ENCODE measurements at places on chromosomes 13 and 19. TPM values are rescaled to one million over a fixed set of nuclear protein-coding genes. Genes with fewer than 3 reads are reported as not detected.

Gene CAPN12
- total RNA-seq, result 8.0 TPM

Gene PEAK3
- not detected for total RNA-seq

Gene PPM1N
- total RNA-seq, result 15.2 TPM

Gene CGB3
- total RNA-seq, result not detected

Gene DLL3
- 15.6 TPM for total RNA-seq

Gene ZNF428
- total RNA-seq, result 21.6 TPM

Gene UPK1A
- total RNA-seq, result not detected

DNA sequence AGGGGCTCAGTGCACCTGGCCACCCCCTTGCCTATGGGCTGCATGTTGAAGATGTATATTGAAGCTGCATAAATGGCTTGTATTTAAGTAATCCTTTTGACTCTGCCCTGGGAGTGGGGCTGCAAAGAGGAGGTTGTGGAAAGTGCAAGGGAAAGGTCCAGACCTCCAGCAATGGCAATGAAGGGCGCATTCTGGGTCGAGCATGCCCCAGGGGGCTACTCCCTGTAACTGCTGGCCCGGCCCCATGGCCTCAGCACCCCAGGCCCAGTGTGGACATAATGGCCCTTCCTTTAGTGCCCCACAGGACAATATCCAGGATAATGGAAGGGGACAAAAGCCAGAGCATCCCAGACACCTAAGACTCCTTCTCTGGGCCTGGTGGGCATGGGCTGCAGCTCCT, 43.1 kb upstream of the CHST8 start:
- DNase-seq, result no peak

GRCh38 chr13:100108913-100109507, 20.1 kb downstream of the PCCA start:
- no peak for DNase-seq

- no peak for DNase-seq
These were observed 52.2 kb downstream of the WDFY2 start for GRCh38 chr13:51636349-51636890.

GRCh38 chr19:3665681-3666544, 34.4 kb downstream of the PIP5K1C start:
- DNase-seq, result peak; percentile 61

DNA sequence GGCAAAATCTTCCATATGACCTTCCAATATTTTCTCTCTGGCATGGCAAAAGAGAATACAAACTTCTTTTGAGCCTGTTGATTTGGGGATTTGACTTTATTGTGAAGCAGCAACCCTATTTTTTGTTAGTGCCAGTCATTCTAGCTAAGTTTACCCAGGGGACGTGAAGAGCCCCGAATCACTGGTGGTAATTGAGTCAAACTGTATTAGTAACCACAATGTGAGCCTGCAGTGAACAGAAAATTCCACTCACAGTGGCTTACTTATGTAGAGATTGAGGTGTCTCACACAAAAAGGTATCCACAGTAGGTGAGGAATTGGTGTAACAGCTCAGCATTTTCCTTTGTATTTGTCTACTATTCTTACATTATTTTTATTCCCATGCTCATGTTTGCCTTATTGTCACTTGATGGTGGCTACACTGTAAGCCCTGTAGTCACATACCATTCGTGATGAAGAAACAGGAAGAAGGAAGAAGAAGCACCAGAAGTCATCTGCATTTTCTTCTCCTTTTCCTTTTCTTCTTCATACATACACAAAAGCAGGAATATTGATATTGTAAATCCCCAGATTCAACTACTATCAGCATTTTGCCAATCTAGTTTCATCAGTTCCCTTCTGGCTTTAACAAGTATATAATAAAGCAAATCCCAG, 33.3 kb upstream of the MYCBP2 start:
- no peak for DNase-seq

DNA sequence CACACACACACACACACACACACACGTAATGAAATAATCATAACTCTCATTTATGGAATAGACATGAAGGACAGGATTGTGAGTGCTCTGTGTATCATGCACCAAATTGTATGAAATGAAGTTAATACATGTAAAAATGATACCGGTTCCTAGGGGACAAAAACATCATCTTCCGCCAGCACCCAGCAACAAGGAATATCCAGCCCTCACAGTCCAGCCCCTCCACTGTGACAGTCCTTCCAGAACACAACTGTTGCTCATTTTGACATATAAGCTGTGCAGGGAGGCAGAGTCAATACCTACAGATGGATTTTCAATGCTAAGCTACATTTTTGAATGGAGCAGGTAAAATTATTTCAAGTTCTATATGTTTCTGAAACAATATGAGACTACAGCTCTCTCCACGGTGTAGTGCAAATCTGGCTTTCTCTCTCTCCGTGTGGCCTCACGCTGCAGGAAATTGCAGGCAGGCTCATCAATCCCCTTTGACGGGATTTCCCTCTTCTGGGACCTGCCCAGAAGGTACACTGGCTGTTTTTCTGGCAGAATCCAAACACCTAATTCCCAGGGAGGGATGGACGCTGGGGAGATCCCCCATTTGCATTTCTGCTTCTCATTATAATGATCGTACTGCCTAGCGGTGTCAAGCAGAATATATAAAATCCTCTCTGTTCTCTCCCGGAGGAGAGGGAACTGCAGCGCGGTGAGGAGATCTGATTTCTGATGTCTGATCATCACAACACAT, 494.0 kb downstream of the LIG4 start:
- DNase-seq, result no peak

GRCh38 chr13:45370922-45371406, 30.0 kb upstream of the TPT1 start:
- DNase-seq, result peak; percentile 93

- DNase-seq, result peak; percentile 34
These were observed 10.3 kb upstream of the MEDAG start for GRCh38 chr13:30895773-30896172.

DNA sequence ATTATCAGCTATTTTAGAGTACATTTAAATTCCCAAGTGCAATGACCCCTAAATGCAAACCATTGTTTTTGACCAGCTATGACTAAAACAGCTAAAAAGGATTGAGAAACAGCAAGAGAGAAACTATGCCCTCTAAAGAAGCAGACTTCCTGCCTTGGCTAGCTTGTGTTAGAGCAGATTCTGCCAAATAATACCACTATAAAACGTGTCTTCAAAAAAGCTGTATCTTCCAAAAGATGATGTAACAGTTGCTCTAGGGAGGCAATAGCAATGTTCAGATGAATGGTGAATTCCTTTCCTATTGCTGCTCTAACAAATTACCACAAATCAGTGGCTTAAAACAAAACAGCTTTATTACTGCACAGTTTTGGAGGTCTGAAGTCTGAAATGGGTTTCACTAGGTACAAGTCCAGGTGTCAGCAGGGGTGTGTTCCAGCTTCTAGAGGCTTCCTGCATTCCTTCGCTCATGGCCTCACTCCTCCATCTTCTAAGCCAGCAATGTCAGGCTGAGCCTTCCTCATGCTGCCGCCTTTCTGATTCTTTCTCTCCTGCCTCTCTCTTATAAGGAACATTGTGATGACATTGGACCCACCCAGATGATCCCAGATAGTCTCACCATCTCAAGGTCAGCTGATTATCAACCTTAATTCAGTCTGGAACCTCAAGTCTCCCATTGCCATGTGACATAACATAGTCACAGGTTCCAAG, 84.5 kb downstream of the LRRC63 start:
- DNase-seq, result no peak

- DNase-seq, result peak; percentile 95
These were observed 16.0 kb upstream of the SEMA6B start for GRCh38 chr19:4575267-4576015.

DNA sequence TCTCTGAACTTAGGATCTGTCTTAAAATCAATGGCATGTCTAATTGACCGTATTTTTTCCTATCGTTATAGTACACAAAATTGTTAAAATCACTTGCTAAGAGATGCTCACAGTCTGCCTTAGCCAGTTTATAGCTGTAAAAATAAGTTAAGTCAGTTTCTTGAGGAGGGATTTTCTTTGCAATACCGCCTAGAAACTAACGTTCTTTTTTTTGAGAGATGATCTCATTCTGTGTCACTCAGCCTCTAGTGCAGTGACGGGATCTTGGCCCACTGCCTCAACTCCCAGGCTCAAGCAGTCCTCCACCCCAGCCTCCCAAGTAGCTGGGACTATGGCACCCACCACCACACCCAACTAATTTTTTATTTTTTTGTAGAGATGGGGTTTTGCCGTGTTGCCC, 4.4 kb downstream of the CKAP2 start:
- DNase-seq, result no peak

GRCh38 chr13:42129033-42129432, 80.6 kb downstream of the DGKH start:
- DNase-seq, result peak; percentile 11

GRCh38 chr13:97021241-97021640, 27.0 kb upstream of the OXGR1 start:
- no peak for DNase-seq

DNA sequence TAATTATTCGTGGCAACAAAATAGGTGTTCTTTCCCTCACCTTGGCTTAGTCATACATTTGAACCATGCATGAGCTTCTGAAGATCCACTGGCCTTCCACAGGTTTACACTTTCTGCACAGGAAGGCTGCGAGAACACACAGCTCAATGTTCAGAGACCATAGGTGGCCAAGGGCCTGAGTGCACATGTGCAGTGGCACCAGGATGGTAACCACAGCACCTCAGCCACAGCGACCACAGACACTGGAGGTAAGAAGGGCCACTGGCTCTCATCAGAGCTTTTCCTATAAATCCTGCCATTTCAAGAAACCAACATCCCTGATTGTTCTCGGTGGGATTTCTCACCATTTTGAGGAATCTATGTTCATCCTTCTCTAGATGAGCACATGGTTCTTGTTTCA, 1.6 kb downstream of the DCLK1 start:
- no peak for DNase-seq

GRCh38 chr13:93689333-93689732, 462.7 kb downstream of the GPC6 start:
- DNase-seq, result no peak

DNA sequence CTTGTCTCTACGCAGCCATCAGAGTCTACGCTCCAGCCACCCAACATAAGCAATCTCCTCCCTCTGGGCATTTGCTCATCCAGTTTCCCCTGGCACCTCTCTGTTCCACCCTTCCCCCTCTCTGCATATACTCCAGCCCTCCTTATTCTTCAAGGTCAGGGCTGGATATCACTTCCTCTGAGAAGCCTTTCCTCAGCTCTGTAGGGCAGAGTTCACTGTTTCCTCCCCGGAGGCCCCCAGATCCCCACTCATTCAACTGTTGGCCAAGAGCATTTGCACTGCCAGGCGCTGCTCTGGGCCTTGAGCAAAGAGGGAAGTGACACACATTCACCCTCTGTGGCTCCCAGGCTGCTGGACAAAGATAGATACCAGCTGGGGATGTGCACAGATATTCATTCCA, 3.3 kb downstream of the FCGRT start:
- no peak for DNase-seq

- no peak for DNase-seq
These were observed 32.6 kb downstream of the KBTBD6 start for GRCh38 chr13:41099986-41100385.

DNA sequence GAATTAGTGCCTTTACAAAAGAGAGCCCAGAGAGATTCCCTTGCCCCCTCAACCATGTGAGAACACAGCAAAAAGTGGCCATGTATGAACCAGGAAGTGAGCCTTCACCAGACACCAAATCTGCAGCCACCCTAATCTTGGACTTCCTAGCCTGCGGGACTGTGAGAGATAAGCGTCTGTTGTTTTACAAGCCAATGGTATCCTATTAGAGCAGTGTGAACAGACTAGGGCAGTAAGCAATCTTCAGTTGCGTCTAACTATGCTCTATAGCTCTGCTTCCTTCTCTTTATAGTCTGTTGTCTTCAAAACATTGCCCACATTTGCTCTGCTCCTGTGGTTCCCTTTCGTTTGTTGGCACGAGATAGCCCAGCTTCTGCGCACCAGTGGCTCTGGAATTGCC, 109.5 kb upstream of the FNDC3A start:
- no peak for DNase-seq

DNA sequence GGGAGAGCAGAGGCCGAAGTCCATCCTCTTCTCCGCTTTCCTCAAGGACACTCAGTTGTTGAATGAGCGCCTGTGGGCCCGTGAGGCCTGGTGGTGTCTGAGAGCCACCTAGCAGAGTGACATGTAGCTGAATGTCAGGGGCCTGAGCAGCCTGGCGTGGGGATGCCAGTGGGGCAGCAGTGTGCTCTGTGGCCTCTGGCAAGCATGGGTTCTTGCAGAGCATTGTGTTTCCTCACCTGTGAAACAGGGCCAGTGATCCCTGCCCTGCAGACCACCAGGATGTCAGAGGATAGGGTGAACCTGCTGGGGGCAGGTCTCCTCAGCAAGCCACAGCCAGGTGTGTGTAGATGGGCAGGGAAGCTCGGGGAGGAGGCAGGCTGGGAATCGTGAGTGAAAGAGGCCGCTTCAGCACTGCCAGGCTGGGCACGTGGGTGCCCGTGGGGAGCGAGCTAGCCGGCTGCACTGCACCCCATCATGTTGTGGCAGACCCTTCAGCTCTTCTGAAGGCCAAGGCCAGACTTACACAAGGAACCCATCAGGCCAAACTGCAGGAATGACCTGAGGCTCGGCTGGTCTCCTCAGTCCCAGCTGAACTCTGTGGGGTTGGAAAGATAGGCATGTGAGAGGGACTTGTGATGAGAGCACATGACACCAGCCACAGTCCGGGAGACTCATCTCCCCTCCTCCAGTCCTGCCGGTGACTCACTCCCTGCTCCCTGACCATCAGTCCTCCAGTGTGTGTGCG, 5.0 kb downstream of the PPP1R37 start:
- no peak for DNase-seq

GRCh38 chr13:29743201-29743786, 107.1 kb downstream of the UBL3 start:
- no peak for DNase-seq

DNA sequence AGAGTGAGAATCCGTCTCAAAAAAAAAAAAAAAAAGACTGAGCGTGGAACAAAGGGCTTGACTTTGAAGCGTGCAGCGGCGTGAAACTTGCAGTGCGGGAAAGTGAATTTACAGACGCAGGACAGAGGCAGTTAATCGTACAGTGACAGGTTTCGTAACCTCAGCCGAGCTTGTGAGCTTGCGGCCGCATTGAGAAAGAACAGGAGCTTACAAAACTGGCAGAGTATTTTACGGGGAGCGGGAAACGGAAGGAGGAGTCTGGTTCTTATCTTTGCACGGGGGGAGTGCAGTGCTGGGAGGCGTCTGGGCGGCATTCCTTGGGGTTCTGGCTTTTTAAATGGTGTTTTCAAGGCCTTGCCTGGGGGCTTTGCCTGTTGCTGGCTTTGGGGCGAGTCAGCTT, 6.0 kb upstream of the BSG start:
- peak; percentile 25 for DNase-seq

DNA sequence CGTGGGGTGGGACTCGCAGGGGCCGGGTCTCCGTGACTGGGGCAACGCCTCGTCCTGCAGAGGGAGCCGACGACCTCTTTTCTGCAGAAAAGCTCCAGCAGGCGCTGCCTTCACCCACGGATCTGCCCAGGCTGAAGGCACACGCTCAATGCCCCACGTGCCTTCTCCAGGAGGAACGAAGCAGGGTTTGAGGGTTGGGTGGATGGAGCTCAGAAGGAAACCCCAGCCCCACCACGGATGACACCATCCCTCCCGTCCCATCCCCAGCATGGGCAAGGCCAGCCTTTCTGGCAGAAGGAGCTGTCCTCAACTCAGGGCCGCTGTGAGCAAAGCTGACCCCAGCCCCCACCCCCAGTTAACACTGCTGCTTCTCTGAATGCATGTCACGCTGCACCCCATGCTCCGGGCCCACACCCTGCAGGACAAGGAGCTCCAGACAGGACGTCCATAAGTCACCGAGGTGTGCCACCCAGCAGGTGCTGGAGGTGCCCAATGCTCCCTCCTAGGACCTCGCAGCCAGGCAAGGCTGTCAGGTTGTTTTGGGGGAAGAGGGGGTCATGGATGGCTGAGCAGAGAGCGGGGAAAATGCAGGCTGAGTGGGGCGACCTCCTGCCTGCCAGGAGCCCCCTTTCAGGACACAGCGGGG, 7.4 kb downstream of the C19orf25 start:
- no peak for DNase-seq

All from GM23338 (cell line).